ENCODE measurements at places on chromosomes 6 and 20.

GRCh38 chr6:105363100-105363754 lies 39.7 kb downstream of the PREP start:
- peak; percentile 24 for DNase-seq

DNA sequence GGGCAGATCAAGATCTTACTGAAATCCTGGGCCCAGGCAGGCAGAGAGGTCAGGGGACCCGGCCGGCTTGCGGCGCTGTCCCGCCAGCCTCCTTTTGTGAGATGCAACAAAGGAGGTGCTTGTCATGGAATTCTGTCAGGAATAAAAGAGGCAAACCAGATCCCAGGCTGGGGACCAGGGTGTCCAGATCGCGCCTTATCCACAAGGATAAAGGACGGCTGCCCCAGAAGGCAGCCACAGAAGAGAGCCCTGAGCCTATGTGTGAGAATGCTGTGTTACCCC lies 42.6 kb upstream of the CDH22 start:
- DNase-seq: no peak

DNA sequence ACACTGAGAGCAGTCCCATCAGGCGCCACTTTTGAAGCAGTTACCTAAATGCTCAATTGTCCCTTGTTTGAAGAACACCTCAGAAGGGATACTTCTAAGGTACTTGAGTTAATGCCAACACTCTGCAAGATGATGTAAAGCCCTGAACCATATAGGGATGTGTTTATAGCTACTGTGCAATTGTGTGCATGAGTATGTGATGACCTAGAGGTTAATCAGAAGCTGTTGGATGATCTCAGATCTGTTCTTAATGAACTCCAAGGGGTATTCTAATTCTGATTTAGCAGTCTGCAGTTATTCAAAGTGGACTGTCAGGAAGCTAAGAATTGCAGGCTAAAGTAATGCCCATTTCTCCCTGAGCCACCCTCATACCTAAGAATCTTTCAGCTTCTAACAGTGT lies 158.3 kb downstream of the TMEM242 start:
- no peak for DNase-seq

DNA sequence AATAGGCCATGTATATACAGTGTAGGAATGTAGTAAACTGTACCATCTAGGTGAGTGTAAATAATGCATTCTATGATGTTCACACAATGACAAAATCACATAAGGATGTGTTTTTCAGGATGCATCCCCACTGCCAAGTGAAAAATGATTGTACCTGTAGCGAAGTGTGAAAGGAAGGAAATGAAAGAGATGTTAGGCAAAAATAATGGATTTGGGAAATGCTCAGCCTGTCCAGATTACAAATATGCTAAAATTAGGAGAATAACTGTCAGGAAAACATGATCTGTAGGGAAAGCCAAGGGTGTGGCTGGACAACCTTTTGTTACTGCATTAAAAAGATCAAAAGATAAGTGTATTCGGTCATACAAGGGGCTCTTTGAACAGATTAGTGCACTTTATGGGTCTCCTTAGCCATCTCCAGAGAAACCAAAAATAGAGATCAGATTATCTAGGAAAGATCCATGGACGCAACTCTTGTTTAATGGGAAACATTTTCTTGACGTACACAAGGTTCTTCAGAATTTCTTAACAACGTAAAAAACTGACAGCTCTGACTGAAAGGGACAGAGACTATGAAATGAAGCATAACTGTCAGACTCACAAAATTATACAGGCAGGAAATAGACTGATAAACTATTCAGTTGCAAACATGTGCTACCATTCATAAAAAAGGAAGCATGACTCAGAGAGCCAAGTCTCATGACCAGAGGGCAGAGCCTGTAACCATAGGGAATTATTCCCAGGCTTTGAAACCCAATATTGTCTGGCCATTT lies 253.6 kb upstream of the RAB32 start:
- DNase-seq: peak; percentile 70

GRCh38 chr20:50107796-50108331 lies 5.1 kb downstream of the UBE2V1 start:
- no peak for DNase-seq

GRCh38 chr6:141744194-141744925 lies 388.4 kb upstream of the GJE1 start:
- no peak for DNase-seq

- DNase-seq: no peak
Measured at GRCh38 chr6:2839195-2839981, 2.3 kb downstream of the SERPINB1 start.

GRCh38 chr6:127118298-127119101 lies at the start of gene RSPO3:
Gene RSPO3, plus strand, starts transcription at chr6:127118671. Its CDS starts 522 bp downstream, at chr6:127119193.
- no peak for DNase-seq

DNA sequence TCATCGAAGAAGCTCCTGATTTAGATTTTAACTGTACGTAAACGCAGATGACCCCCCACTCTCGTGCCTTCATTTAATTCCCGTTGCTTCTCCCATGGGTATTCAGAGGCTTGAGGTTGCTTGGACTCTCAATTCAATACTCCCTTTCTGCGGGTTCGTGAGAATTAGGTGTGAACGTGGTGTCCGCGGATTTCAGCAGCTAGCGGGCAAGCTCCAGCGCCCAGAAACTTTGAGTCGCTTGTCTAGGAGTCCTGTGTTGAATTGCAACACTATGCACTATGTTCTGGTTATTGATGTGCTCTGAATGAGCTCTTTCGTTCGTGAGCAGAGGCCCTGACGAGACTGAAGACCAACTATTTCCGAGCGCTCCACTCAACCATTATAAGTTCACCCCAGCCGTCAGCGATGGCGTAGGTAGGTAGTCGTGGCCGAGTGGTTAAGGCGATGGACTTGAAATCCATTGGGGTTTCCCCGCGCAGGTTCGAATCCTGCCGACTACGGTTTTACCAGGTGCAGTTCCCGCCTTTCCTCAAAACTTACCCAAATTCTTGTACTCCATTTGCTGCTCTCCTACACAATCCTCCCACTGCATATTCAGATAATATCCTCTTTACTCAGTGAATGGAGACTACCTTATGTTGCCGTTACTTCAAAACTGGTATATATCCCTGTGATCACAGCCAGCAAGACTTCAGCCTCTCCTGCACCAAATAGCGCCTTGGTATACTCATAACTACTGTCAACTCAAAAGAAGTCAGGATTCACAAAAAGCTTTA lies 72.6 kb upstream of the ZNF184 start:
- DNase-seq: no peak

- no peak for DNase-seq
Measured at GRCh38 chr6:154384191-154384590, 27.6 kb upstream of the IPCEF1 start.

DNA sequence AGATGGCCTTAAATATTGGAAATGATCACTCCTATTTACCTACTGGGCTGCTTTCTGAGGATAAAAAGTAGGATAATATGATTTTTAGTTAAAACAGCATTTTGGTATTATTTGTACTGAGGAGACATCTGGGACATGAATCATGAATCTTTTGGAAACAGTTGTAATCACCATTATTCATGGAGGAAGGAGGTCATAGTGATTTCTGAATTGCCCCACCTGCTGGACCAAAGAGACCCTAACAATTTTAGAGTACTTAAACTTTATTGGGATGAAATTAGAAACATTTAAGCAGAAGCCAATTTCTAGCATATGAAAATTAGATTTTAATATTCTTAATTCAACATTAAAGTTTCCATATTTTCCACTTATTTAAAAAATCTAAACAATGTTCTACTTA lies 108.4 kb upstream of the SIM1 start:
- DNase-seq: peak; percentile 28

DNA sequence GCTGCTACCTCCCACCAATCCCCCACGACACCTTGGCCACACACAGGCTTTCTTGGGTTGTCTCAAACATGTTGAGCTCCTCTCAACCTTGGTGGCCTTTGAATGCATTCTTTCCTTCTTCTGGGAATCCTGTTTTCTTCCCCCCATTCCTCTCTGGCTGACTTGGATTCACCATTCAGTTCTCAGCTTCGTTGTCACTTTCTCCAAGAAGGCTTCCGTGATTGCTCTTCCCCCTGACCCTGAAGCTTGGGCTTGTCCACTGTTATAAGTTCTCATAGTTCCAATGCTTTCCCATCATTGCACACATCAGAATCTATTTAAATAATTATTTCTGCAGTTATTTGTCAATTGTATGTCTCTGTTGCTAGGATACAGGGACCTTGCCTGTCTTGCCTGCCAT lies 64.2 kb downstream of the RBM38 start:
- DNase-seq: no peak

GRCh38 chr20:50931306-50932015 lies at the start of gene ADNP:
Gene ADNP, minus strand, starts transcription at chr20:50931437. Its CDS starts 27,441 bp downstream, at chr20:50903996.
- peak; percentile 86 for DNase-seq

- no peak for DNase-seq
Measured at GRCh38 chr6:109081026-109081425, 13.6 kb downstream of the SESN1 start.

DNA sequence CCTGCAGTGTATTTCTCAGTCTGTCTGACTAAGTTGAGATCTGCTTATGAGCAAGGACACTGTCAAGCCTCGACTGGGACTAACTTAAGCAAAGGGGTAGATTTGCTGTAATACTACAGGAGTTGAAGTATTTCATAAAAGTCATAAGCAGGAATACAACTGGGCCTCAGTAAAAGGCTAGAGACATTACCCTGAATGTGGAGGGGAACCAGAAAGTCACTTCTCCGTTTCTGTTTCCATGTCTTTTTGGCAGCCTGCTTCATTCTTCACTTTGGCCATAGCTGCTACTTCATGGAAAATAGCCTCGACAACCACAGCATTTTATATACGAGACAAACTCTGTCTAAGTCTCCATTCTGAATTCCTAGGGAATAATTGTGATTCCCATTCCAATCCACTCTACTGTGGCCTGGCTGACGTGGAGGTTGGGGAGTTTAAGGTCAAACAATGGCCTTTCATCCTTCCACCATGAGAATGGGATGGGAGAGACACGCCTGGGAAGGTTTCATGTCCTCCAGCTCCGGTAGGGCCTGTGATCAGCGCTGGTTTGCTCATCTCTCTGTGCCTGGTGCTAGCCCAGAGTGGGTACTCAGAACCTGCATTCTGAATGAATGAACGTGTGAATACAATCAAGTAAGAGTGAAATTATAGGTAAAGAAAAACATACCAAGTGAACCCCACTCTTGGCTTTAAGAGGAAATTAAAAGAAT lies 37.1 kb upstream of the DUSP22 start:
- DNase-seq: no peak

GRCh38 chr20:11992426-11992825 lies 74.7 kb downstream of the BTBD3 start:
- DNase-seq: no peak

- no peak for DNase-seq
Measured at GRCh38 chr6:156420172-156420993, 356.8 kb upstream of the ARID1B start.

- DNase-seq: no peak
Measured at GRCh38 chr20:62143957-62144825, 622 bp downstream of the SS18L1 start.

- DNase-seq: no peak
Measured at GRCh38 chr20:58787211-58788005, 63.3 kb downstream of the GNAS-AS1 start.

DNA sequence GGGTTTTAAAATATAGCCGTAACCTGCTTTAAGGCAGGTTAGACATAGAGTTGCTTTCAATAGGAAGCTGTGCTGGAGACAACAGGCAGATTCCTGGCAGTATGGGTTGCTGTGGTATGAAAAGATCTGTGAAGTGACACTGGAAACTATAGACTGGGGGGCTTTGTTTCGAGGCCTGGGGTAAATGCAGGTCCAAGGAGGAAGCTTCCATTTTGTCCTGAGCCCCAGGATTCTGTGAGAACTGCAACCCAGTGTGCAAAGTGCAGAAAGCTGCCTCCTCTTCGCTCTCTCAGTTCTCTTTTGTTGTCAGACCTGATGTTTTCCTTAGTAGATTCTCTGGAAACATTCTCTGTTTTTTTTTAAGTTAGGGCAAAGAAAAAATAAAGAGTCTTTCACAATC lies 86.9 kb downstream of the LYRM4 start:
- no peak for DNase-seq

DNA sequence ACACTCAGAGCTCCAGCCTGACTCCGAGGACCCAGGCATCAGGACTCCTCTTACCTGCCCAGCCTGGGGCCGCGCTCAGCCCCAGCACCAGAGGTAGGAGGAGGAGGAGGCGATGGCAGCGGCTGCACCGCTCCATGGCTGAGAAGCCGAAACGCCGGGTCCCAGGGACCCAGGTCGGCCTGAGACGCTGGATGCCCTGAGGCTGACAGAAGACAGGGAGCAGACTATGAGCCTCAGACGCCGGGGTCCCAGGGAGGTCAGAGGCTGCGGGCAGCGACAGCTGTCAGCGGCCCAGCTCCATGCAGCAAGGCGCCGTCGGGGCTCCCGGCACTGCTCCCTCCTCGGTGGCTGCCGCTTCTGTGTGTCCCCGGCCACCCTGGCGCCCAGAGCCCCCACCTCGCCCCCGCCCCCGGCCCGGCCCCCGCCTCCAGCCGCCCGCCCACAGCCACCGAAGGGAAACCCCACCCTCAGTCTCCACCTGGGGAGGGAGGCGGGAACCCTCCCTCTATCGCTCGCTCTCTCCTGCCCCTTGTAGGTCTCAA lies at the start of gene COL11A2:
COL11A2 (minus strand) TSS at position 363 of the 542 bp plus-strand sequence; CDS start at position 136, 227 bp downstream.
- DNase-seq: no peak

DNA sequence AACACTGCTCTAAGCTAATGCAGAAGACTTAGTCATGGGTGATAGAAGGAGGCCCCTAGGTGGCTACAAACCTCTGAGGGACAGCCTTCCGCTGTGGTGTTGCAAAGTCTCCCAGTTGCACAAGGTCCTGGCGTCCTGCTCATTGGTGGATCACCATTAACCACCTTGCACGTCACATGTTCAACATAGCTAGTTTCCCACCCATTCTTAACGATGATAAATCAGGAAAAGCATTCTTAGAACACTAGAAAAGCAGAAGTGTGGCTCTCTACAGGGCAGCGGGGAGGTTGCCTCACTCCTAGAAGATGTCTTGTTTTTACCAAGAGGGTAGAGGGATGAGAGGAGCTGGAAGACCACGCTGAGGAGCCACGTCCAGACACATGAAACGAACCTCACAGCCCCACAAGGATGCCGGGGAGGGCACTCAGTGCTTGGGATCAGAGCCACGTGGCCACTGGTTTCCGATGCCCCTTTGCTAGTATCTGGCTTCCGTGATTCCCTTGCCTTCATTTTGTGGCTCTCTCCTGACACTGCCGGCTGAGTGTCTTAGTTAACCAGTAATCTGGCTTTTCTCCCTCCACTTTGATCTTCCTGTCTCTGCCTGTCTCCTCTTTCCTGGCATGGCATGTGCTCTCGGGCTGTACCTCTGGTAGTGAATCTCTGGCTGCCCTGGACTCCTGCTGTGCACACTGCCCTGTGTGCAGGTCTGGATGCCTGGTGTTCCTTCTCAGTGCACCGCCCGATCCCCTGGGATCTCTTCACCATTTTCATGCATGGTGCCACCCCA lies 91.4 kb upstream of the NEDD9 start:
- no peak for DNase-seq

DNA sequence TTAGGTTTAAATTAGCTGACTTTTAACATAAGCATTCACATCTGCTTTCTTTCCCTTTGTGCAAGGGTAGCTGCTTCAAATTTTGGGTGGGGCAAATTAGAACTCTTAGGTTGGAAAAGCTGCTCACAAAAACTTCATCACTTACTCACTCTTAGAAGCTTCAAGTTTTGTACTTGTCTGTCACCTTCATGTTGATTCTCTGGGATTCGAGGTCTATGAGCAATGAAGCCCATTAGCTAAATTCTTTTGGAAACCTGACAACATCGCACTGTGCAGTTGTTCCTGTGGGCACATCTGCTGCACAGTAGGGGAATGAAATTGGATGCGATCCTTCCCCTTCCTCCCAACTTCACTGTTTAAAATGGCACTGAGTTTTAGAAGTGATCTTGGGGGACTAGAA lies 156.1 kb downstream of the UBE3D start:
- no peak for DNase-seq

- no peak for DNase-seq
Measured at GRCh38 chr6:119334535-119335264, 14.9 kb downstream of the MAN1A1 start.

GRCh38 chr6:44010411-44011349 lies 116.6 kb downstream of the MRPL14 start:
- peak; percentile 75 for DNase-seq
